ENCODE measurements at places on chromosomes 4 and X.

GRCh38 chrX:78886550-78886949 lies 58.6 kb upstream of the P2RY10 start:
- DNase-seq, result peak; percentile 3

- DNase-seq, result no peak
Measured at GRCh38 chr4:71107726-71108125, 114.3 kb downstream of the DCK start.

DNA sequence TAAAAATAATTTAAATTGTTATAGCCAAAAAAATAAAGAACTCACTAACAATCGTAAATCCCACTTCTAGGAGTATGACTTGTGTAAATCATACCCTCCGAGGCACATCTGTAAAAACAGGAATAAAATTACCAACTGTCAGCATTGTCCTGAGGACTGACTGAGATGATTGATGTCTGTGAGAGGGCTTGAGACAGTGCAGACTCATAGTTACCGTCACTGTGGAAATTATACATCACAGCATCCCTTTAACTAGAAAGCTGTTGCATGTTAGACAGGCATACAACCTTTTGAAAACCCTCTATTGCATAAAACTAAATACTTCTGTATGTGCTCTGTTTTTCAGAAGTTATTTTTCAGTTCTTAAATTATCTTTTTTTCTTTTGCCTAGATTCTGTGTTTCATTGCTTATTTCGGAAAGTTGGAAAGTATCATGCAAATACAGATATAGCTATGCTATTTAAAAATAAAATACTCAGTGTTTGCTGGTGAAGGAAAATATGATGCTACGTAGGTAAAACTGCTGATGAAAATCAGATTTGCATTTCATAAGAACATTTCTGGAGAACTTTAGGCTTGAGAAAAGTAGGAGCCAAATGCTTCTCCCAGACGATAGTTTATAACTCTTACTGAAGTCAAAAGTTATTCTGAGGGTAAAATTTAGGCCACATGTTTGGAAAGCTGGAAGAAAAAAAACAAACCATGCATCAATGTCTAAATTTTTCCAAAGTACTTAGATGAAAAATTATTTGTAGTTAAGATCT lies 13.6 kb upstream of the RBPJ start:
- no peak for DNase-seq

DNA sequence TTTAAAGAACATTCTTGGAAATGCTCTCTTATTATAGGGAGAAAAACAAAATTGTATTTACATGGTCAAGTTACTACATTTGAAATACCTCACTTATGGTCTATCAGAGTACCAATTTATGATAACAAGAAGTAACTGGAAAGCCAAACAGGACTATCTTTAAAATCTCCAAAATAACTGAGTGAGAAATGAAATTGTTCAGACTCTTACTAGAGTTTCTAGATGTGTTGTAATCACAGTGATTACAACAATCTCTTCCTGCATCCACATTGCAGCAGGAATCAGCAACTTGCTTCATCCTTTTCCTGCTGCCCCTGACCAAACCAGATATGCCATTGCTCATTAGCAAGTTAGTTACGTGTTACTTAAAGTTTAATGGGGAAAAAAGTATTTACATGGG lies 245.2 kb upstream of the SMIM31 start:
- DNase-seq, result no peak

- no peak for DNase-seq
Measured at GRCh38 chr4:145531859-145532258, 50.2 kb downstream of the SMAD1 start.

Data from renal pelvis (tissue), 12 donors.